Activated CD8-positive, alpha-beta T cell treated with anti-CD3 and anti-CD28 coated beads for 36 hours (primary cell): ENCODE measurements at places on chromosomes 13 and 19. TPM values are rescaled to one million over a fixed set of nuclear protein-coding genes. Genes with fewer than 3 reads are reported as not detected.

Gene KBTBD6
- 4.5 TPM for total RNA-seq

Gene ZNF99
- not detected for total RNA-seq

Gene OR10H1
- not detected for total RNA-seq

Gene ZNF382
- total RNA-seq: 10.8 TPM

Gene REEP6
- 2.0 TPM for total RNA-seq

Gene TEX26
- total RNA-seq: not detected

Gene RYR1
- 0.63 TPM for total RNA-seq

Gene RANBP3
- total RNA-seq: 74.3 TPM

Gene ZNF155
- 2.6 TPM for total RNA-seq

Gene AKT2
- total RNA-seq: 139 TPM

Gene ZNF536
- total RNA-seq: not detected

Gene LRRC4B
- total RNA-seq: not detected

Gene PIK3R2
- 15.8 TPM for total RNA-seq

GRCh38 chr19:7971553-7972520 lies 28.4 kb upstream of the TIMM44 start:
- H3K4me3 ChIP-seq: no peak overlapping the region
- H3K4me1 ChIP-seq: no peaks in the 10 kb centered on the region
- no peak overlapping the region for H3K27ac ChIP-seq

- no peak overlapping the region for H3K4me3 ChIP-seq
- no peak for DNase-seq
- no peaks in the 10 kb centered on the region for H3K4me1 ChIP-seq
- H3K27ac ChIP-seq: no peak overlapping the region
- H3K27me3 ChIP-seq: no peaks in the 10 kb centered on the region
These were observed 350.7 kb downstream of the UQCRFS1 start for GRCh38 chr19:28862238-28862637.

- H3K4me1 ChIP-seq: peaks cover 30% of the 10 kb centered on the region
- peak; percentile 19 for DNase-seq
- no peaks in the 10 kb centered on the region for H3K27me3 ChIP-seq
- H3K4me3 ChIP-seq: no peak overlapping the region
These were observed 16.1 kb downstream of the CEACAM1 start for GRCh38 chr19:42512130-42512636.

GRCh38 chr19:1421218-1421957 lies 14.0 kb downstream of the DAZAP1 start:
- H3K36me3 ChIP-seq: peaks cover 51% of the 10 kb centered on the region
- H3K27me3 ChIP-seq: no peaks in the 10 kb centered on the region
- H3K4me3 ChIP-seq: no peak overlapping the region
- H3K27ac ChIP-seq: no peak overlapping the region
- no peak for DNase-seq

GRCh38 chr13:97140611-97141010 lies 81.5 kb upstream of the MBNL2 start:
- H3K4me3 ChIP-seq: no peak overlapping the region
- H3K4me1 ChIP-seq: peaks cover 10% of the 10 kb centered on the region
- H3K27me3 ChIP-seq: peaks cover 9% of the 10 kb centered on the region
- no peak overlapping the region for H3K27ac ChIP-seq
- no peak for DNase-seq

DNA sequence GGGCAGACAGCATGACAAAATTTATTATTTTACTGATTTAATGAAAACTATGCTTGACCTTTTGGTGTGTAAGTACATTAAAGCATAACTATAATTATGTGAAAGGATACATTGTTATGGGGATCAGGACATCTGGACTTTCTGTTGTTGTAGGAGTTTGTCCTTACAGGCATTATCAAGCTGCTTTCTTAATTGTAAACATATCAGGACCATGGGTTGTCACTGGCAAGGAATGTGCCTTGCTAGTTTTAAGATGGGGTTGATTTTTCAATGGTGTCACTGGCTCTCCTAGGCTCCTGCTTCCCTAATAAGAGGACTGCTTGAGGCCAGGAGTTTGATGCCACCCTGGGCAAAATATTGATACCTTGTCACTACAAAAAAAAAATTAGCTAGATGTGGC lies 32.6 kb downstream of the KBTBD6 start:
- no peaks in the 10 kb centered on the region for H3K27me3 ChIP-seq
- H3K4me3 ChIP-seq: no peak overlapping the region
- DNase-seq: no peak
- no peaks in the 10 kb centered on the region for H3K36me3 ChIP-seq
- H3K4me1 ChIP-seq: no peaks in the 10 kb centered on the region

DNA sequence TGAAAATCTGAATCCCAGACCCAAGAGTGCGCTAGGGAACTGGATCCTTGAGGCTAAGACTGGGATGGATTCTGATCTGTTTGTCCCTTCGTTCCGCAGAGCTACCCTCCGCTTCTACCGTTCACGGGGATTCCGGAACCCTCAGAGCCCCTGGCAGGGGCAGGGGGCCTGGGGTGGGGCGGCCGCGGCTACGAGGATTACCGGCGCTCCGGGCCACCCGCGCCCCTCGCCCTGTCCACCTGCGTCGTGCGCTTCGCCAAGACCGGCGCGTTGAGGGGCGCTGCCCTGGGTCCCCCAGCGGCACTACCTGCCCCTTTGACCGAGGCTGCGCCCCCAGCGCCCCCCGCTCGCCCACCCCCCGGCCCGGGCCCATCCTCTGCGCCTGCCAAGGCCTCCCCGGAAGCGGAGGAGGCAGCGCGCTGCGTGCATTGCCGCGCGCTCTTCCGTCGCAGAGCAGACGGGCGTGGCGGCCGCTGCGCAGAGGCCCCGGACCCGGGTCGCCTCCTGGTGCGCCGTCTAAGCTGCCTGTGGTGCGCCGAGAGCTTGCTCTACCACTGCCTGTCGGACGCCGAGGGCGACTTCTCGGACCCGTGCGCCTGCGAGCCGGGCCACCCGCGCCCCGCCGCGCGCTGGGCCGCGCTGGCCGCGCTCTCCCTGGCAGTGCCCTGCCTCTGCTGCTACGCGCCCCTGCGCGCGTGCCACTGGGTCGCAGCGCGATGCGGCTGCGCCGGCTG lies 7.1 kb downstream of the SPRED3 start:
- DNase-seq: peak; percentile 54
- H3K27ac ChIP-seq: peak overlapping the region; percentile 56
- H3K4me1 ChIP-seq: peaks cover 18% of the 10 kb centered on the region
- H3K27me3 ChIP-seq: peaks cover 16% of the 10 kb centered on the region
- peaks cover 5% of the 10 kb centered on the region for H3K36me3 ChIP-seq
- H3K4me3 ChIP-seq: peak overlapping the region; percentile 71

DNA sequence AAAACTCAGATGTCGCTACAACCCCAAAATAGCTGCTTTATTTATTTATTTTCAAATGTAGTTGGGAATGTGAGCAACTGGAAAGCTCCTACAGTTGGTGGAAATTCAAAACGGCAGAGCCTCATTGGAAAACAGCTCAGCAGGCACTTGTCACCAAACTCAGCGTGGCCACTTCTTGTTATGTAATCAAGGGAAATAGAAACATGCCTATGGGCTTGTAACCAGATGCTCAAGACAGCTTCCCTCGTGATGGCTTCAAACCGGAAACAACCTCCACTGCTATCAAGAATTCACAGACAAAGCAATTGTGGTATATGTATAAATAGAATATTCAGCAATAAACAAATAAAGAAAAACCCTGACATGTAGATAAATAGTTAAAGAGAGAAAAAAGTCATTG lies 627.8 kb upstream of the SLC10A2 start:
- no peak overlapping the region for H3K27ac ChIP-seq
- H3K4me1 ChIP-seq: no peaks in the 10 kb centered on the region
- no peak overlapping the region for H3K4me3 ChIP-seq
- no peaks in the 10 kb centered on the region for H3K27me3 ChIP-seq

- H3K27me3 ChIP-seq: no peaks in the 10 kb centered on the region
- peak; percentile 21 for DNase-seq
- H3K4me1 ChIP-seq: no peaks in the 10 kb centered on the region
- H3K4me3 ChIP-seq: no peak overlapping the region
These were observed 33.0 kb downstream of the UGGT2 start for GRCh38 chr13:96020155-96020575.

DNA sequence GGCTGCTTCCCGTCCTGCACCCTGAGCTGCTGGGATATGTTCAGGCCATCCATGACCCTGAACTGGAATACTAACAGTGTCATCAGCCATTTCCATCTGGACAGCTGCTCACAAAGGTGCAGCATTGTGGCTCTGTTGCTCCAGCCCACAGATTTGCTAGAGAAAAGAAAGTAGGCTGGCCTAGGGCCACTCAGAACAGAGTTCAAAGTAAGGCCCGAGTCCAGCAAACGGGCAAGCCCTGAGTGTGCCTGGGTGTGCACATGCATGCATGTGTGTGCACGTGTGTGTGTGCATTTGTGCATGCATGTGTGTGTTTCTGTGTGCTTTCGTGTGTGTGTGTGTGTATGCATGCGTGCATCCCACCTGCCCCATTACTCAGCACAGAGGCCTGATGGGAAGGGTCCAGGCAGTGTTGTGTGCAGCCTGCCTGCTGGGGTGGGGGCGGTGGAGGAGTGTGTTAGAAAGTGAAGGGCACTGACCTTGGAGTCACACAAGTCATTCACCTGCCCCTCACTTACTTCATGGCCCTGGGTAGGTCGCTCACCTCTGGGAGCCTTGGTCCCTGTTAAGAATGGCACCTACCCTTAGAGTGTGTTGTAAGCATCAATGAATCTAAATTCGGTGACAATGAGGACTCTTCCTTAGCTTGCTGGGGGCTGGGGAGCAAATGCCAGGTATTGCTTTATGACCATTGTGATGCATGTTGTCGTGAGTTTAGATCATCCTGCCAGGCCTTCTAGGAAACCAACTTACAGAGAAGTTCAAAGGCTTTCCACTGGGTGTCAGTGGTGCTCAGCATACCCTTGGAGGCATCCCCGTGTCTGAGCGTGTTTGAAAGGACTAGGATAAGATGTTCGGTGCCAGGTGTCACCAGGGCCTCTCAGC lies 53.2 kb downstream of the GPR12 start:
- no peak overlapping the region for H3K4me3 ChIP-seq
- H3K4me1 ChIP-seq: peaks cover 7% of the 10 kb centered on the region
- peak; percentile 69 for DNase-seq

- no peak overlapping the region for H3K4me3 ChIP-seq
- peak overlapping the region; percentile 26 for H3K27ac ChIP-seq
- DNase-seq: peak; percentile 77
- peaks cover 7% of the 10 kb centered on the region for H3K4me1 ChIP-seq
- peaks cover 40% of the 10 kb centered on the region for H3K36me3 ChIP-seq
These were observed 7.5 kb upstream of the LIN7B start for GRCh38 chr19:49106648-49107135.

DNA sequence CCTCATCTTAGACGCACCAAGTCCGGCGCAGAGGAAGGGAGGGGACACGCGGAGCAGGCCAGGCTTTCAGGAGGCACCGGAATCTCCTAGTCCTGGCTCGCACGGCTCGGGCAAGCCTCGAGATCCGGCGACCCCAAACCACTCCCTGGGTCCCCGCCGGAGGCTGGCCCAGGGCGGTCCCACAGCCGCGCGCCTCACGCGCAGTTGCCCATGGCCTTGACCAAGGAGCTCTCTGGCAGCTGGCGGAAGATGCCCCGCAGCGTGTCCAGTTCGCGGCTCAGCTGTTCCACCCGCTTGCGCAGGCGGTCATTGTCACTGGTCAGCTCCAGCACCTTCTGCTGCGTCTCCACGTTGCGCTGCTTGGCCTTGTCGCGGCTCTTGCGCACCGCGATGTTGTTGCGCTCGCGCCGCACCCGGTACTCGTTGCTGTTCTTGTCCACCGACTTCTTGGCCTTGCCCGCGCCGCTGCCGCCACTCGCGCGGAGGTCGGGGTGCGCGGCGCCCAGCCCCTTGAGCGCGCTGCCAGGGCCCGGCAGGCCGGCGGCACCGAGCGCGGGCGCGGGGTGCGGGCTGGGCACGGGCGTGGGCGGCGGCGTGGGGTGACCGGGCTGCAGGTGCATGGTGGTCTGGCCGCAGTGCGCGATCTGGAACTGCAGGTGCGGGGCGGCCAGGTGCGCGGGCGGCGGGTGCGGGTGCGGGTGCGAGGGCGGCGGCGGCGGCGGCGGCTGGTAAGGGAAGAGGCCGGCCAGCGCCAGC lies 1.0 kb downstream of the CEBPA start:
- peaks cover 38% of the 10 kb centered on the region for H3K27me3 ChIP-seq
- no peak for DNase-seq
- H3K4me1 ChIP-seq: no peaks in the 10 kb centered on the region
- no peaks in the 10 kb centered on the region for H3K36me3 ChIP-seq

DNA sequence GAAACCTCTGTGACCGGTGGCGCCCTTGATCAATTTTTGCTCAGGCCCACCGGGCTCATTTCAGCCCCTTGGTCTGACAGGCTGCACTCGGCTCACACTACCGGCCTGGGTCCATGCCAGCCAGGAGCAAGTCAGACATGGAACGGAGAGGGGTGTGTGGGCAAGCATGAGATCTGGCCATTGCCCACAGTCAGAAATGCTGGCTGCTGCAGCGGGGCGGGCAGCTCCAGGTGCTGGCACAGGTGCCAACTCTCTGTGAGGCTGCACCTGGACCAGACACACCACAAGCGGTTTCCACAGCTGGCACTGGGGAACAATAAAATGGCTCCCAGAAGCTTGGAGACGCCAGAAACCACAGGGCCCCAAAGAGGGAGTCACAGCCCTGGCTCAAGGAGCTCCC lies 43.6 kb upstream of the LPAR6 start:
- H3K27me3 ChIP-seq: no peaks in the 10 kb centered on the region
- H3K36me3 ChIP-seq: peaks cover 43% of the 10 kb centered on the region
- no peak for DNase-seq
- no peak overlapping the region for H3K4me3 ChIP-seq
- no peak overlapping the region for H3K27ac ChIP-seq

- H3K4me3 ChIP-seq: no peak overlapping the region
- DNase-seq: no peak
- peaks cover 22% of the 10 kb centered on the region for H3K27me3 ChIP-seq
These were observed 3.6 kb downstream of the C2CD4C start for GRCh38 chr19:405121-405965.

GRCh38 chr19:45615795-45616703 lies 14.0 kb upstream of the GPR4 start:
- H3K27ac ChIP-seq: peak overlapping the region; percentile 43
- peaks cover 55% of the 10 kb centered on the region for H3K36me3 ChIP-seq
- H3K27me3 ChIP-seq: no peaks in the 10 kb centered on the region
- H3K4me1 ChIP-seq: peaks cover 23% of the 10 kb centered on the region
- peak; percentile 93 for DNase-seq
- H3K4me3 ChIP-seq: no peak overlapping the region

DNA sequence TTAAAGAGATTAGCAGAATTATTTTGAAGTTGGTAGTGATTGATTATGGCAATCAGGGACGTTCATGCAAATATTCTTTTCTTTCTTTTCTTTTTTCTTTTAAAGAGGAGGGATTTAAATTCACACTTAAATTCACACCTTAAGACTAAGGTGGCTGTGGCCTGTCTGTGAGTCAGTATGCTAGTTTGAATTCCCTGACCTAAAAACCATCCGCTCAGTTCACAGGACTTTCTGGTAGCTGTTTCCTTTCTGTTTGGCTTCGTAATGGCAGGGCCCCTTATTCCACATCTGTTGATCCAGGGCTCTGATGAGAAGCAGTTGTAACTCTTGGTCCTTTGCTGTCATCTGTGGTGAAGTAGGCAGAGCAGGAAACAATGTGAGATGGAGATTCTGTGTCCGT lies 7.5 kb downstream of the TNFSF11 start:
- DNase-seq: no peak
- H3K27ac ChIP-seq: no peak overlapping the region
- H3K27me3 ChIP-seq: peaks cover 20% of the 10 kb centered on the region
- no peak overlapping the region for H3K4me3 ChIP-seq
